ENCODE measurements at places on chromosomes 7 and 10.

GRCh38 chr7:50704844-50705243 is 77.9 kb downstream of the GRB10 start:
- DNase-seq = no peak

GRCh38 chr7:106050746-106051117 is 61.4 kb downstream of the SYPL1 start:
- peak; percentile 27 for DNase-seq

- no peak for DNase-seq
Measured at GRCh38 chr7:82172881-82173280, 270.7 kb downstream of the CACNA2D1 start.

DNA sequence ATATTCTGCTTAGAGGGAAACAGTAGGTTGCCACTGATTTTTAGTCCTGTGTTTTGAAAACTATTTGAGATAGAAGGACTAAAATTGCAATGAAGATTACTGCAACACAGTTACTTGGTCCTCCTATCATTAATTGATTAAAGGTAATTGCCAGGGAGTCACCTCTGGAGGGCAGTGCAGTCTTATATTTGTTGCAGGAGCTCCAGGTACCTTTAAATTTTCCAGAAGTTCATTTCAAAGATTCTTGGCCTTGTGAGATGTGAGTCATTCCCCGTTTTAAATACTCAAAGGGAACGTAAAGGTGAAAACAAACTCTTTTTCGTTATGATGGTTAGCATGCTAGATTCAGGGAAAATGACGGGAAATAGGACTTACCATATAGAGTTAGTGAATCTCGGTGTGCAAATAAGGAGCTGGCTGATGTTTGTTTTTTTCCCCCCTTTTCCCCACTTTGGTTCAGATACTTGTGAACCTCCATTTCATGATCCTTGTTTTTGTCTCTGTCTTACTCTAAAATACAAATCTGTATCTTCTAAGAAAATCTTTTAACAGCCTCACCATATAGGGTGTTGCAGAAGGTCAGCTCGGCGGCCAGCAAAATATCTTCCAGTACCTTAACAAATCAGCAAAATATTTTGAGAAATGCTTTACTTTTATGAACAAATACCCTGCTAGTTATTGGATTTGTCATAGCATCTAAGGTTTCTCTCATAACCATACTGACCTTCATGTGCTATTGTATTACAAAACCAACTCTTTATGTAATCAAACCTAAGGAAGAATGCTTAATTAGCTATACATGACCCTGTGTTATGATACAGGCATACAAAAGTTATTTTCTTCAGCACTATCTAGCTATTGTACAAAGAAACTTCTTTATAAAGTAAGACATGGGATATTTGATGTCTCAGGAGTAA is 143.0 kb upstream of the HDAC9 start:
- DNase-seq = no peak

DNA sequence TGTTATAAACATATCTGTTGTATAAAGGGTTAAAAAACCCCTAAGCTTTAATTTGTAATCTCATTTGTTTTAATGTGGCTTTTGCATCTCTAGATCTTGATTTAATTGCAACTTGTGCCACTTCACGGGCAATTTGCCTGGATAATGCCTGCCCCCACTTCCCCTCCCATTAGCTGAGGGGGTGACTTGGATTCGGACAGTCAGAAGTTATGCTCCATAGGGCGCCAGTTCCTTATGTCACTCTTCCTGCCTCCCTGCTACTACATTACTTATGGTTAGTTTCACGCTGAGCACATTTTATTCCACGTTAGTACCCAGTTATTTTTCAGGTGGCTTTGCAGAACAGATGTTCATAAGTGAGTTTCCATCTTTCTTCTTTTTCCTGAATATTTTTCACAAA is 1015.2 kb upstream of the PHF14 start:
- no peak for DNase-seq

GRCh38 chr10:107546986-107547385 is 382.5 kb upstream of the SORCS1 start:
- no peak for DNase-seq

DNA sequence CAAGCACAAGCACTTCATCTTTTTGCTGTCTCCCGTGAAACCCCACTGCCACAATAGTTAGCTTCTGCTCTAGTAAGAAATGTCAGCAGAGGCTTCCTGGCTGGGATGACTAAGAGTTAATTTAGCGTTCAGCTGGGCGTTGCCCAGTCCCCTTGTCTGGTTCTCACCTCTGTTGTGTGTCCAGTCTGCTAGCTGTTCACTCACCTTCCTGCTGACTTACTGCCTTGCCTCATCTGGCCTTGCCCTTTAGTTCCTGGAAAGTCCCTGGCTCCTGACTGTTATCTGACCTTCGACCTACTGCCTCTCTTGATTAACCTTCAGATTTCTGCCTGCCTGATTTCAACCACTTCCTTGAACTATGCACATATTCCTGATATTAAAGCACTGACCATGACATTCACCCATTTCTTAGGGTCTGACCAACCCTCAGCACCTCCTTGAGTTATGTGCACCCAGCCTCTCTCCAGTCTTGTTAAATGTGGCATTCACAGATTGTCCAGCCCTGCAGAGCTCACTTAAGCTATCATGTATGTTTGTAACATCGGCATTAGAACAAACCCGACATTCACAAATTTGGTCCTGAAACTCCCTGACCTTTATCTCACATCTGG is 30.3 kb downstream of the C7orf33 start:
- DNase-seq = no peak

- DNase-seq = no peak
Measured at GRCh38 chr10:70886921-70887665, 1.3 kb downstream of the PCBD1 start.

DNA sequence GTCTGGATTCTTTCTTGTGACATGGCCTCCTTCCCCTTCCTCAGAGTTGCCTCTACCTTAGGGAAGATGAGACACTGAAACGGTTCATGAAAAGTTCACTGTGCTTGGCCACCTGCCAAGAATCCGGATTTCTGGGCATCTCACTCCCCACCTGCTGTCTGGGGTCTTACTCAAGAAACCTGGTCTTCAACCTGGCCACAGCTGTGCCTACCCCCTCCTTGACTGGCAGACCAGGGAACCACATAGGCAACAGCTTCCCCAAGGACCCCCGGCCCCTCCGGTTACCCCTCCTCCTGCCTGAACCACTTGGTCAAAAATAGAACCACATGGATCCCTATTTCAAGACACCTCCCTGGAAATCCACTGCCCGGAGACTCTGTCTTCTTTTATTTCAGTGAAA is 58.7 kb upstream of the NANOS1 start:
- DNase-seq = no peak

- DNase-seq = no peak
Measured at GRCh38 chr7:134630893-134631292, 15.8 kb upstream of the BPGM start.
